Cerebellar cortex (tissue), 1 donor: ENCODE measurements at places on chromosomes 4 and X.

GRCh38 chr4:183588169-183588675 lies 70.8 kb downstream of the RWDD4 start:
- DNase-seq: no peak

DNA sequence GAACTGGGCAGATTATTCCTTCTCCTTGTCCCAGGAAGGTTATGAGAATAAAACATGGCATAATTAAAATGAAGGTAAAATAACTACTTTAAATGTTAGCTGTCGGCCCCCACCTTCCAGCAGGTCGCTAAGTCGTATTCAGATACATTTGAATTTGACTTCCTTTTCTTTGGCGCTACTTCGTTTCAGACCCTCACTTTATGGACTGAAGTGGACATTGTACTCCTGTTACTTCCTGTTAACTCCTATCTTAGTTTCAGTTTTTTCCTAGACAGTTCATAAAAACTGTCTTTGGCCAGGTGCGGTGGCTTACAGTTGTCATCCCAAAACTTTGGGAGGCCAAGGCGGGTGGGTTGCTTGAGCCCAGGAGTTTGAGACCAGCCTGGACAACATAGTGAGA lies 5.7 kb downstream of the SYAP1 start:
- no peak for DNase-seq

DNA sequence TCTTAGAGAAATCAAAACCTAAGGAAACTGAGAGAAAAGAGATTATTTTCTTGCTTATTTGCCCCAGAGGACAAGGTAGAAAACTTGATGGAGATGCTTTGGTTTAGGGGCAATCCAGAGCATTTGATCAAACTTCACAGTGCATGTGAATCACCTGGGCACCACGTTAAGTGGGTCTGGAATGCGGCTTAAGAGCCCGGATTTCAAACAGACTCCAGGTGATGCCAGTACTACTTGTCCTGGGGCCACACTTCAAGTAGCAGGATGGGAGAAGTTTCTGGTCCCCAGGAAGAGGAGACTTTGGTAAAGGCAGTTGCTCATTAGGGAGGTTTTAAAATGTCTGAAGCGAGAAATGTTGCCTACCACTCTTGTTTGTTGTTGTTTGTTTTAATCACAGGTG lies 51.8 kb downstream of the PHOX2B start:
- DNase-seq: no peak

DNA sequence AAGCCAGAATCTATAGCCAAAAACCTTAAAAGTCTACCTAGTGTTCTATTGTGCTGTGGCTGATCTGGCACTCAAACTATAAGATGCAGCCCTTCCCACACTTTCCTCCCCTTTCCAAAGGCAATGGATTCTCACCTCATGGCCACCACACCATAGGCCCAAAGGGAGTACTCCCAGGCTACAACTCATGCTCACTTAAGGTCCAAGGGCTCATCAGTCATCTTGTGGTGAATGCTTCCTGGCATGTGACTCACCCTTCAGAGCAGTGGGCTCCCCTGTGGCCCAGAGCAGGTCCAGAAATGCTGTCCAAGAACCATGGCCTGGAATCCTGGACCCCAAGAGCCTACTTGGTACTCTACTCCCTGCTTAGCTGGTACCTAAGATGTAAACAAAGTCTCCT lies 181.0 kb downstream of the CHRDL1 start:
- DNase-seq: no peak

DNA sequence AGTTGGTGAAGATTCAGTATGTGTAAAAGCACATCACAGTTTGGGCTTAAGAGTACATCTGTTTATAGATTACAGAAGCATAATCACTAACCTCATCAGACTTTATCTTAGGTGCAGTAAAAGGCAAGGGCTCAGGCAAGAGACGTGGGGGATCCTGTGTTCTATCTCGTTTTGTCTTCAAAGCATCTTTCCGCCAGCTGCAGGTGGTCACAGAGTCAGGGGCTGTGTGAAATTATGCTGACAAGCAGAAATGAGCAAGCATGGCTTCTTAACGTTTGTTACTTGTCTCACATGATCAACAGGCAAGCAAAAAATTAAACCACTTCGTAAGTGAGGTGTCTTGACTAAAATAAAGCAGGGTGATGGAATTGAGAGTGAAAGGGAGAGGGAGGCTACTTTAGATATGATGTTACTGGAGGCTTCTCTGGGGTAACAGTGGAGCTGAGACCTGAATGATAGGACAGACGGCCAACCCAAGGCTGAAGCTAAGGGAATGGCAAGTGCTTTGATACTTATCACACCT lies 1.4 kb upstream of the TEC start:
- no peak for DNase-seq

GRCh38 chr4:119211867-119212233 lies 663 bp upstream of the USP53 start:
- no peak for DNase-seq

DNA sequence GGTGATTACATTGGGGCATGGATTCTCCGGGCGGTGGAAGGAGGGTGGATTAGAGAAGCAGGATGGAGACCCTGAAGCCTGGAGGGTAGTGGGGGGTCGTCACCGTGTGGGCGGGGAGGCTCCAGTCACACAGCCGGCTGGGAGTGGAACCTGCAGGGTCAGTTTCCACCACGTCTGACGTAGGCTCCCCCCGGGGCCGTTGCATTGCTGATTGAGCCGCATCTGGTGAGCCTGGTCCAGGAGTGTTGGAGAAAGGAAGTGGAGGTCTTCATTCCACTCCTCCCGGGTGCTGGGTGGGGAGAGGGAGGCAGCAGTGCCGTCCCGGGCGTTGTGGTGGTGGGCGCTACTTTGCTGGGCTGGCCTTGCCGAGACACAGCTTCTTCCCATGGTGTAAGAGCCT lies 28.1 kb downstream of the TBC1D14 start:
- DNase-seq: no peak

DNA sequence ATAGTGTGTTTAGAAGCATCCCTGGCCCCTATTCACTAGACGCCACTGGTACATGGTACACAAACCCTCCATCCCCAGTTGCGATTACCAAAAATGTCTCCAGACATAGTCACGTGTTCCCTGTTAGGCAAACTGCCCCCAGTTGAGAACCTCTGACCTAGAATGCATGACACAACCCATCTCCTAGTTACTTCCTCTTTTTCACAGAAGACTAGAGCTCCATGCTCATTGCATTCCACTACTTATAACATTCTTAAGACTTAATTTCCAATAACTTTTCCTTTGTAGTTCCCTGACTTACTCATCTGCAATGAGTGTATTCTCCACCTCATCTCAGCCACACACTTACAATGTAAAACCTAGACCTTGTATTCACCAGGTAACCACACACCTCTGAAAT lies 68.6 kb downstream of the PRSS12 start:
- no peak for DNase-seq

- DNase-seq: no peak
Measured at GRCh38 chrX:20681683-20682082, 415.0 kb upstream of the RPS6KA3 start.
